GM12864 (cell line): ENCODE measurements at places on chromosomes 3 and 15.
A peak's percentile ranks its signal among the peaks of the same experiment; 100 is the strongest.

GRCh38 chr3:17218587-17218986 lies 333.8 kb downstream of the PLCL2 start:
- no peak for DNase-seq

GRCh38 chr3:189903562-189904250 lies 217.0 kb downstream of the P3H2 start:
- DNase-seq, result no peak

GRCh38 chr15:90882781-90883525 lies 1.4 kb upstream of the FES start:
- DNase-seq, result no peak

DNA sequence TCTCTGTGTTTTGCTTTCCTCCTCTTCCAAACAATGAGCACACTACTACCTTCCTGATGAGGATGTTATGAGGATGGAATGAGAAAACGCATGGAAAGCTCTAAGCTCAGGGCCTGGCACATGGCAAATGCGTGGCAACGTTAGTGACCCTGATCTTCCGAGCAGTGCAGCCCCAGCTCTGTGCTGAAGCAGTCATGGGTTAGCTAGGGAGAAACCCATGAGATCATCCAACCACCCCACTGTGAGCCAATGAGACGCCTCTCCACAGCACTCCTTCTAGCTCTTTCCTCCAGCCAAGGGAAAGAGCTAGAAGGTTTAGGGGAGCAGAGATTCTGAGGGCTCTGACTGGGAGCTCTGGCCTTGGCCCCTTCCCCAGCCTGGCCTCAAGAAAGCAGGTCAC lies 4.5 kb downstream of the CPN2 start:
- DNase-seq, result no peak

- no peak for DNase-seq
Observed at GRCh38 chr3:27824312-27825200, 102.4 kb upstream of the EOMES start.

DNA sequence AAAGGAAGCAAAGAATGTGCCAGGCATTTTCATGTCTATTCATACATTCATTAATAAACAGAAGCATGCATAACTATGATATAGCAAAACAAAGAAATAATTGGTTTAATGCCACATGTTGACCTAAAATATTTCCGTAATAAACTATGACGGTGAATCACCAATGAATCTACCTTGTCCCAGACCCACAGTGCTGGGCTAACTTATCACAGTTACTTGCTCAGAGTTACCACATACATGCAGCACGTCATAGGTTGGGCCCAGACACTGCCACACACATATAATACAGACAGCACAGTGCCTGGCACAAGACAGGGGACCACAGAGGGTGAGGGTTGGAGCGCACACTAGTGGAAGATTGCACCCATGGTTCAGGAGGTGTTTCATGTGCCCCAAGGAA lies 86.9 kb downstream of the ATP1B3 start:
- no peak for DNase-seq

GRCh38 chr15:70080347-70080746 lies 17.4 kb downstream of the TLE3 start:
- no peak for DNase-seq

- no peak for DNase-seq
Observed at GRCh38 chr3:57841818-57842217, 85.7 kb downstream of the SLMAP start.

- DNase-seq, result no peak
Observed at GRCh38 chr3:166696103-166696502, 684.0 kb downstream of the ZBBX start.

- DNase-seq, result no peak
Observed at GRCh38 chr15:96345560-96346399, 15.3 kb downstream of the NR2F2 start.

DNA sequence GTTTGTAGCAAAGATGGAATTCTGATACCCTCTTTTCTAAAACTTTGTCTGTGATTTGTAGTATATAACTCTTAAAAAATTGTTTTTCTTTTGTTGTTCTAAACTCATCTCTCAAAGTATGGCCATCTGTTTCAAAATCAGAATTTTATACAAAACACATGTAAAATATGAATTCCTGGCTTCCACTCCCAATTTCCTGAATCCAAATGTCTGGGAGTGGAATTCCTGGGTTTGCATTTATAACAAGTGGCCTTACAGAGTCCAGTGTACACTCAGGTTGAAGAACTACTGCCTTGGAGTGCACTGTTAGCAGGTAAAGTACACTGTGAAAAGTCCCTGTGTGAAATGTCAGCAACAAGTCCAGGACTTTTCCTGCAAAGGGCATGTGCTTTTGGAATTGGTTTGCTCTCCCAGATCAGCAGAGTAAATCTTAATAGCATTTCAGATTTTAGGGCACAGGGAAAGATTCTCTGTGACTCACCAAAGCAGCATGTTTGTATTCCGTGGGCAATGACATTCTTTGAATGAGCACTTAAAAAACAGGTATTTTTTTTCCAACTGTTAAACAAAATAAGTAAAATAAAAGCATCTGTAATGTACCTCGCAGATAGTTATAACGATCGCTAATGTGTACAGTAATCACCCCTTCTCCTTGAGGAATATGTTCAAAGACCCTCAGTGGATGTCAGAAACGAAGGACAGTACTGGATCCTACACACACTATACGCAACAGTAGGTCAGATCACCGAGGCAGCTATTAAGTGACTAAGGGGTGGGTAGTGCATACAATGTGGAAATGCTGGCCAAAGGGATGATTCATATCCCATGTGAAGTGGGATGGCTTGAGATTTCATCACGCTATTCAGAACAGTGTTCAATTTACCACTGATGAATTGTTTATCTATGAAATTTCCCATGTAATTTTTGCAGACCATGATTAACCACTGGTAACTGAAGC lies 2.0 kb upstream of the CLDN16 start:
- DNase-seq, result no peak

- DNase-seq, result no peak
Observed at GRCh38 chr3:128180913-128181312, 27.6 kb downstream of the EEFSEC start.

DNA sequence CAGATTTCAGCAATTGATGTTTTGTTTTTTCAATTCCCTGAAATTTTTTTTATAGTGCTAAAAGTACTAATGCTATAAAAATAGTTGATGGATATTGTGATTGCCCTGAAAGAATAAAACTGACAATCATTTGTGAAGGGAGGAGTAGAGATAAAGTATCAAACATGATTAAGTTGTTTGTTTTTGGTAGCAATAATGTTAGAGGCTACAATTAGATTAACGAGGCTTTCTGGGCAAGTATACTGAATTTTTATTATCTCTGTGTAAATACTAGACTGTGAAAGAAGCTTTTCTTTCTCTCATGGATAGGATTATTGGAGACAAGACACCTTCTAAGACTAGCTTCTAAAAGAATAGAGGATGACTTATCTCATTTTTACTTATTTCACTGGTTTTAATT lies 15.6 kb downstream of the NR1D2 start:
- DNase-seq, result no peak

DNA sequence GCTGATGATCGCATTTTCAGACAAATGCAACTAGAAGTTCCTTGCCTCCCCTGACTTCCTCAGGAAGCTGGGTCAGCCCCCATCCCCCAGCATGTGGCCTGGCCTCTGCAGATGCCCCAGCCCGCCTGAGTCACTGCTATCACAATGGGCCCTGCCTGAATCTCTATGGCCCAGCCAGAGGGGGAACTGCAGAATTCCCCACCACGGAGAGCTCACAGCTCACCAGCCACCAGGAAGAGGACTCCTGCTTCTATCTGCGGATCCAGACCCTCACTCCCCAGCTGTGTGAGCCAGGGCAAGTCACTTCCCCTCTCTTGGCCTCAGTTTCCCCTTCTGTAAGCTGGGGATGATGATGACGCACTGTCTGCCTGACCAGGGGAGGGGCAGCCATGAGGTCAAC lies 6.9 kb downstream of the PLXND1 start:
- no peak for DNase-seq

- DNase-seq, result no peak
Observed at GRCh38 chr3:87461036-87461435, 184.7 kb upstream of the POU1F1 start.

GRCh38 chr3:127383656-127384179 lies 95.9 kb upstream of the PRR20G start:
- no peak for DNase-seq

DNA sequence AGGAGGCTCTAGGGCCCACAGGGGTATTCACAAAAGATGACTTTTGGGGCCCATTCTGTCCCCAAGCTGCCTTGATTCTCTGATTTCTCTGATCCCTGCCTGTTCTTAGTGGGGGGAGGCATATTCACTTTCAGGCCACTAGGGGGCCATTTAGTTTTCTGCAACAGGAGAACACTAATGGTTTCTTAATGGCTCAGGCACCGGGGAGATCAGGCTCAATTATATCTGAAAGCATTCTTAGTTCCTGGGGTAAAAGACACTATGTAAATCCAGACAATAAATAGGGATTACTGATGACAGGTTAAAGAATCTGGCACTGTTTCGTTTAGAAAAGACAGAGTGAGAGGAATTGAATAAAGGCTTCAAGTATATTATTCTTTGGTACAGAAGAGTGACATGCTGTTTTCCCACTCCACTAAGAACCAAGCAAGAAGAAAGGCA lies 2.5 kb upstream of the INAFM2 start:
- no peak for DNase-seq

DNA sequence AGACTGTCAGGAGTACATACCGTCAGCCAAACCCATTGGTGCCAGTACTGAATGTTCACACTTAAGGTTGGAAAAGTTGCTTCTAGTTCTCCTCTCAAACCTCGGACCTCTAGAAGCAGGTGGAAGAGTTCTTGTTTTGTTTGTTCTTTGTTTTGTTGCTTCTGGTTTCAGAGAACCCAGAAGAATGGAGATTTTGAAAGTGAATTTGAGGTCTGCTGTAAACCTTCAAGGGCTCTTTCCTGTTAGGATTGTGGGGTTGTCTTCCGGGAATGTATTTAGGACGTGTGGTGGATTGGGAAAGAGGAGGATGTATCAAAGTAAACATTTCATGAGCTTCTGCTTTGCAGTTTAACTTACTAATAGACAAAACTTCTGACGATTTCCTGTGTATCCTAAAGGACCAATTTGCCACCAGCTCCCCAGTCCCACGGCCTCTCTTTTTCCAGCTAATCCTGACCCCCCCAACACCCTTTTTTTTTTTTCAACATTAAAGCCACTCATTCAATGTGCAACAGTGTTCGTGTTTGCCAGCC lies 50.3 kb downstream of the FILIP1L start:
- DNase-seq, result no peak

DNA sequence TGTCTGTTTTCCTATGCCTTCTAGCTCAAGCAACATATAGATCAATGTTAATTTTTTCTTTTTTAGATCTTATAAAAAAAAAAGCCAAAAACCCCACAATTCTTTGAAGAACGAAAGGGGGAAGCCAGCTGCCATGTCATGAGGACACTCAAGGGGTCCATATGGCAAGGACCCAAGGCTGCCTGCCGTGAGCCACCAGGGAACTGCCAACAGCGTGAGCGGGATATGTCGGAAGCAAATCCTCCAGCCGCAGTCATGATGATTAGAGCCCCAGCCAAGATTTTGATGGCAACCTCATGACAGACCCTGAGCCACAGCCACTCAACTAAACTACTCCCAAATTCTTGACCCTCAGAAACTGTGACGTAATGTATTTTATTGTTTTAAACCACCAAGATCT lies 6.5 kb downstream of the GP5 start:
- DNase-seq, result no peak

DNA sequence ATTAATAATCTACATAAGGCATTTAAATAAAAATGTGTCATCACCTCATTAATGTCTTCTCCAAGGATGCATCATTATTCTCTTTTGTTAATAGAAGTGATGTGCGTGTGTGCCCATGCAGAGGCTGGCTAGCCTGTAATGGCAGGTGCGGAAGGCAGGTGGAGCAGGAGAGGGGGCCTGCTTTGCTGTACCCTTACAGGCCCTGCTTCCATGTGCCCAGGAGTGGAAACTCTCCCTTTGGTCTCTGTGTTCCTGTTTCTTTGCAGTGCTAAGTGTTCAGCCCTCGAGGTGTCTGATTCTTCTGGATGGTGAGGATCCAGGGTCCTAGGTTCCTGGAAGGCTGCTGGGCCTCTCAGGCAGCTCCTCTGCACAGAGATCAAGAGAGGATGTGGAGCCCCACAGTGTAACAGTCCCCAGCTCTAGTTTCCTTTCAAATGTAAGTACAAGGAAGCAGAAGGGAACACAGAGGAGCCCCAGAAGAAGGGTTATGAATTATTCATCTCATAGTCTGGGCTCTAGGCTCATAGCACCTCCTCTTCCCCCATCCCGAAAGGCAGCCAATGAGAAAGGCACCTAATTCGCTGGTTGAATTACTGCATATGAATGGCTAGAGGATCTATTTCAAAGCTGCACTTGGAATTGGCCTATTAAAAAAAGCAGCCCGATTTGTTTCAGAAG lies 39.2 kb upstream of the AGBL1 start:
- DNase-seq, result no peak

- no peak for DNase-seq
Observed at GRCh38 chr3:118226206-118226605, 808.4 kb downstream of the IGSF11 start.

DNA sequence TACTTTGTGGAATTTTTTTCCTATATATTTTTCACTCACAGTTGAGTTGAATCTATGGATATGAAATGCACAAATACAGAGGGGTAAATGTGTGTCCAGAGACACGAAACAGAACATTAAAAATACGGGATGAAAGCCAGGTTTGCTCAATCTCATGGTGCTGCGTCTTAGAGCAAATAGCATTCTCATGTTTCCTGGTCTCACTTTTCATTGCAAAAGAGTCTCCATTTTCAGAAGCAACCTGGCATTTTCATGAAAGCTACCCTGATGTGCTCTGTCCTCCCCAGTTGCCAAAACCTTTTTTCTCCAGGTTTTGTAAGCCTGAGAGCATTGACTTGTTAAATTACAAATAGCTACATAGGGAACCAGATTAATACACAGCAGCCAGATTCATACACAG lies 49.5 kb upstream of the MBNL1 start:
- no peak for DNase-seq

DNA sequence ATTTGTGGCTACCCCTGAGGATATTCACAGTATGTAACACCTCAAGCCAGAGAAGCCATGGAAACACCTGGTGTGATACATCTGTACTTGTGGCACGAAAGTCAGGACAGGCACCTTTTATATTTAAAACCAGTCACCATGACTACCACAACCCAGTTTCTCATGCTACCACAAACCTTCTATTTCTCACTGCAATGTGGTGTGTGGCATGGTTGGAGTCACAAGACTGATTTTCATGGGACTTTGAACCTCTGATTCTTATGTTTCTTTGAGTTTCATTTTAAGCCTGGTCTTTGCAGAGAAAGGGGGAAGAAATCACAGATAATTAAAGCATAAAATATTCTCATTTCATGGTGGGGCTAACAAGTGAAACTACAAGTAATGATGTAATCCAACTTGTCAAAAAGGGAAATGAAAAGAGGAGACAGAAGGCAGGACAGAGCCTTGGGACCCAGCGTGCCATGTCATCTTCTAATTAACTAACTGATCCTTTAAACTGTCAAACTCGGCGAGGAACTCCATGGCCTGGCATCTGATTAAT lies 175.9 kb downstream of the PDZRN3 start:
- DNase-seq, result peak; percentile 87
